ENCODE measurements at places on chromosomes 11 and 22. TPM values are rescaled to one million over a fixed set of nuclear protein-coding genes. Genes with fewer than 3 reads are reported as not detected.

ZNF280A gene
- not detected for polyA plus RNA-seq

KCNJ4 gene
- polyA plus RNA-seq = not detected

SAA4 gene
- polyA plus RNA-seq = not detected

DNA sequence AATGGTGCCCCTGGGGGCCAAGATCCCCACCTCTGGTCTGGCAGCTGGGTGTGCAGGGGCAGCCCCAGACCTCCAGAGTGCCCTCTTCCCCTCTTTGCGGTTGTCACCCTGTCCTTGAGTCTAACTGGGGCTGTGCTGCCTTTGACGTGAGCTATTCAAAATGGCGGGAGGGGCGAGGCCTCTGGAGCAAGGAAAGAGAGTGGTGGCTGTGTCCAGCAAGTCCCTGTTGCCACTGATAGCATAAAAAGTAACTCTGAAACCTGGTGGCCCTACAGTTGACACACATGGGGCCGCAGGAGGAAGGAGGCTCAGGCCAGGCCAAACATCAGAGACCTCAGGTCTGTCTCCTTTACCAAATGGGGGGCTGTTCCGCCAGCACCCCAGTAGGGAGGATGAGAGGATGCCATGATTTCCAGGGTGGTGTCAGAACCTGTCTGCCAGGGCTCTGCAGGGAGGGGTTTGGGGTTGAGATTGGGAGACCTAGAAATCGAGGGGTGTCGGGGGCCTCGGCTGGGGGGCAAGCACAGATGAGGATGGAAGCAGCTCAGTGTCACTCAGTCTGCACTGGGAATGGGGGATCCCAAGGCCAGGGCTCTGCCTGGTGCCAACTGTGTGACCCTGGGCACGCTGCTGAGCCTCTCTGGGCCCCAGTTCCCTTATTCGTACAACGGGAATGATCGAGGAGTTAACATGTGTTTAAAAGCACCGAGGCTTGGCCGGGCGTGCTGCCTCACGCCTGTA lies 49.2 kb upstream of the KCNQ1OT1 start:
- no peak for DNase-seq

DNA sequence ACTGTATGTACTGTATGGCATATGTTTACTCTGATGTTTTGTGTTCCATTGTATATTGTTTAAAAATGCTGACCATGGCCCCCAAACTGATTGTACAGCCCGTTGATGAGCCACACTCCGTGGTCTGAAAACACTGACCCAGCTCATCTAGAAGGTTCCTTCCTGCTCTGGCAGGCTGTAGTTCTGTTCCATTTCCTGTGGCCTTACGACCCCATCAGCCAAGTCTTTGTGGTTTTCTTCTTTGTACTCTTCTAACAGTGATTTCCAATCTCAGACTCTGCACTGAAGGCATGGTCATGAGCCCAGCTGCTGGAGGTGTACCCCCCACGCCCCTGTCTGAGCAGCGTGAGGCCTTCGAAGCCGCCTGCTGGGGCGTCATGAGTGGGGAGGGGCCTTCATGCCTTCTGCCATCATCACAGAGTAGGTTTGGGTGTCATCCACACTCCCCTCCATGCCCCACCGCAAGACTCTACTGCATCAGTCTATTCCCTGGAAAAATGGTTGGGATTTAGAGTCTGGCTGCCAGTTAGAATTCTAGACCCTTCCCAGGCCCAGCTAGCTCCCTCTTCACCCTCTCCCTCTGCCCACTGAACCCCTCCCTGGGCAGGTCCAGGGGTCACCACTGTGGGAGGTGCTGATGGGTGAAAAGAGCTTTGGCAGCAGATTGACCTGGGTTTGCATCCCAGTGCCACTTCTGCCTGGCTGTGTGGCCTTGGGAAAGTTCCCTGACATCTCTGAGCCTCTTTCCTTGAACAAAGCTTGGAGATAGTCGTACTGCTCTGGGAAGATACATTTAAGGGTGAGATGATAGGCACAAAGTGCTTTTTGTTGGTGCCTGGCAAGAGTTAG lies 11.3 kb upstream of the C11orf96 start:
- no peak for DNase-seq

- DNase-seq = no peak
Observed at GRCh38 chr22:36860821-36861659, at the start of gene NCF4. NCF4 (plus strand) TSS chr22:36861006; CDS start chr22:36861172, 166 bp downstream.

- no peak for DNase-seq
Observed at GRCh38 chr11:92638678-92639077, 330.8 kb upstream of the MTNR1B start.

DNA sequence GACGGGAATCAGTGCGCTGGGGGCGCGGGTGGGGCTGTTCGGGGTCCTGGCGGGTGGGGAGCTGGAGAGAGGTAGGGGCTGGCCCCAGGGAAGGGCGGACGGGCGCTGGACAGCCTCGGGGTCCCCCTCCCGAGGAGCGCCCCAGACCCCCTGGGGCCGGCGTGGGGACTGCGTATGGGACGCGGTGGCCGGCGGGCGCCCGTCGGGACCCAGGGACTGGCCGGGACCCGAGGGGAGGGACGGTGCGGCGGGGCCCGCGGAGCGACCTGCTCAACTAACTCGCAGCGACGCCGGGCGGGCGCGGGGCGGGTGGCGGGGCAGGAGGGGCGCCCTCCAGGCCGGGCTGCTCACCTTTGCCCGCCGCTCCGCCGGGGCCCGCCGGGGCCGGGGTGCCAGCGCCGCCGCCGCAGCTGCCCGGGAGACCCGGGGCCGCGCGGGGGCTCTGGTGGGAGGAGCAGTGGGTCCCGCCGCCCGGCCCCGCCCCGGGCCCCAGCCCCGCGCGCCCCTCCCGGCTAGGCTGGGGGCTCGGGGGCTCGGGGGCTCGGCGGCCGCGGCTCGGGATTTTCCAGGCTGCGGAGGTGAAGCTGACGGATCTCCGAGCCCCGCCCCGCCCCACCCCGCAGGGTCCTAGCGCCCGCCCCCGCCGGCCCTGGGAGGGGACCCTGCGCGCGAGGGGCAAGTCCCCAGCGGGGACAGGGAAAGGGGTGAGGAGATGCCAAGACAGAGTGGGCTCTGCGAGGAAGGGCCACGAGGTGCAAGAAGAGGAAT lies 12.3 kb downstream of the STARD10 start:
- DNase-seq = peak; percentile 70

DNA sequence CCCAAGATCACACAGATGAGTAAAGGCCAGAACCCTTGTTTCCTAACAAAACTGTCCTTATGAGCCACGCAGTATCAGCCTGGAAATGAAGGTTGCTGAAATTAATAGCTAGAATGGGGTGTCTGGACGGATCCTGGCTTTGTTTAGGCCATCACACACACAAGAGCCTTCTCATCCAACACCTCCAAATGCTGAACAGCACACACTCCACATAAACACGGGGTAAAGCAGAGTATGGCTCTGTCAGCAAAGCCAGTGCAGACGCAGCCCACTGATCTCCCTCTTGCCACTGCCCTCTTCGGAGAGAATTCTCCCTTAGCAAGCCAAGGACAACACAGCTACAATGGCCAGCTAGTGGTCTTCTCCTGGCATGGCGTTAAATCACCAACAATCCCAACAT lies 392.6 kb upstream of the SYN3 start:
- no peak for DNase-seq

GRCh38 chr11:6557761-6558674 lies 45.4 kb downstream of the RRP8 start:
- no peak for DNase-seq

DNA sequence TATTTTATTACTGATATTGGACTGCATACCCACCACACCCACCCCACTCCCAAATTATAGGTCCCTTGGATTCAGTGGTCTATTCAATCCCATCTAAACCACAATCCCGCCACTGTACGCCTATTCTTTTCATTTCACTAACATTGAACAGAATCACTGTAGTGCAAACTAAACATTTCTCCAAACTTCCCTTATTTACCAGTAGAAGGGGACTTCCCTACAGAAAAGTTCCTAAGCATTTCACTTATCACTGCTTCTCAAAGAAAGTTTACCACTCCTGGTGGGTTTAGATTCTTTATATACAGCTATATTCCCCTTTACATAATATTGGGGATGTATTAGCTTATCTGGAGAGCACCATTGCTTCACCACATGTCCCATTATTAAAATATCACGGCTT lies 29.3 kb downstream of the OR8B12 start:
- no peak for DNase-seq

GRCh38 chr11:12642040-12642439 lies 32.2 kb upstream of the TEAD1 start:
- peak; percentile 54 for DNase-seq

DNA sequence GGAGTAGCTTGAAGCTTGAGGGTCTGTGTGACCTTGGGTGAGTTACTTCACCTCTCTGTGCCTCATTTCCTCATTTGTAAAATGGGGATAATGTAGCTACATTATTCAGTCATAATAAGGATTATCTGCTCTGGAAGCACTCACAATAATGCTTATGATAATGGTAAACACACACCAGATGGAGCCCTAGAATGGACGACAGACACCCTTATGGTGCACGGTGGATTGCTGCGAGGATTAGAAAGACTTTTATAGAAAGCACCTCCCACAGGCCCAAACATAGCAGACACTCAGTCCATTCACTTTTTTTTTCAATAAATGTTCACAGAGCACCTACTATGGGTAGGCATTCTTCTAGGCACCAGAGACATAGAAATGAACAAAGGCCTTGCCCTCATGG lies 53.8 kb downstream of the LARGE1 start:
- no peak for DNase-seq

All from kidney (tissue), 22 donors.